ENCODE measurements at places on chromosomes 11 and 22.
A peak's percentile ranks its signal among the peaks of the same experiment; 100 is the strongest.

DNA sequence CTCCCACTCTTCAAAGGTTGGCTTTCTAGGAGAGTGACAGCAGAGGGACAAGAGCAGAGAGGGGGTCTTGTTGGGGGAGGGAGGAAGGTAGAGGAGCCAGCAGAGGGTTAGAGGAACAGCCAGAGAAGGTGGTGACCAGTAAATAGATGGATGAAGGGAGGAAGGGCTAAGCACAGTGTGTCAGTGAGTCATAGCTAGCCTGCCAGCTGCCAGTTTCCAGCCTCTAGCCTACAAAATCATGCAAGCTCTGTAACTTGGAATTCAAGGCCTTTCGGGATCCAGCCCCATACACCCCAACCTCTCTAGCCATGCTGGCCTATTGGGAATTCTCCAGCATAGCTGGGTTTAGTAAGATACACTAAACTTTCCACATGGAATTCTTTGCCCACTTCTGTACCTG is 147.4 kb upstream of the TEAD1 start:
- no peak for DNase-seq

DNA sequence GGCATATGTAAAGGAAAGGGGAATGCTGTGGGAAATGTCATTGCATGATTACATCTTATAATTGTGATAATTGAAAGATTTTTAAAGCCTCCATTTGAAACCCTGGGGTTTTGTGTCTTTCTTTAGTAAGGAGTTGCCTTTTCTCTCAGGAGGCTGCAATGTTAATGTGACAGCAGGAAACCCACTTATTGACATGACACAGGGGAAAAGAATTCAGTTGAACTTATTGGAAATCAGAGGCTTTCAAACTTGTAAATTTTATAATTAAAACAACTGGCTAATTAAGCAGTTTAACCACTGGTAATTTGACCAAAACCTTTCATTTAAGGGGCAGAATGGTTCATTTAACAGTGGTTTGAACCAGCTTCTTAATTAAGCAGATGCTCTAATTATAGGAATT is 31.2 kb downstream of the MRPL48 start:
- DNase-seq, result no peak

- no peak for DNase-seq
These were observed 5.2 kb downstream of the PITPNM1 start for GRCh38 chr11:67499808-67500483.

DNA sequence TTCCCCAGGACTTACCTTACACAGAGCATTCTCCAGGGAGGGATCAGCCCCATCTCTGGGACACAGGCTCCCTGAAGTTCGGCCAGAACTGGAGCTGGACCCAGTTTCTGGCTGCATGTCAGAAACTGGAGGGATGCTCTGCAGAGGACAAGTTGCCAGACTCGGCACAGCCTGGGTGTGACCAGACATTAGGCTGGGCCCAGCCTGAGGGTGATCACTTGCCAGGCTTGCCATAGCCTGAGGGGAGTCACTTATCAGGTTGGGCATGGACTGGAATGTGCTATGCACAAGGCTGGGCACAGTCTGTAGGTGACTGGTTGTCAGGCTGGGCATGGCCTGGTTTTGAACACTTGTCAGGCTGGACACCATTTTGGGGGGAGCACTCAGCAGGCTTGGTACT is 30.7 kb upstream of the STK33 start:
- DNase-seq, result no peak

GRCh38 chr11:59262177-59262818 is 49.6 kb upstream of the MPEG1 start:
- no peak for DNase-seq

DNA sequence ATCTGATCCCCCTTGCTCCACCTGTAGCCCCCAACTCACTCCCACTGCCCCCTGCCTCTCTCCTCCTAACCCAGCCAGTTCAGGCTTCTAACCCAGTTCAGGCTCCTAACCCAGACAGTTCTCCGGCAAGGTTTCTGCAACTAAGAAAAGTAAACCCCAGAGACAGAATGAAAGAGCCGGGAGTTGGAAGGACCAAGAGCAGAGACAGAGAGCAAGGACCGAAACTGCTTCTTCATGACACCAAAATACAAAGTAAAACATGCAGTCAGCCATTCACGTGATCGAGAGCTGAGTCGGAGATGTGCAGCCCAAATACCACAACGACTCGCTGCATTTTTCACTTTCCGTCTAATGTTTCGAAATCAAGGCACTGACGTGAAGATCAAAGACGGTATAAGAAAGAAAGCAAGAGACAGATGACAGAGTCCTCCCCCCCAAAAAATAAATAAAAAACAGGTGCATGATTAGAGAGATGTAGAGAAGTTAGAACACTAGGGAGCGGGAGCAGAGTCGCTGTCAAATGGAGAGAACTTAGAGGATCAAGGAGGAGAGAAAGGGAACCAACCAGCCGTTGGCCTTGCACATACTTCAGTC is 884 bp downstream of the IL10RA start:
- DNase-seq, result peak; percentile 80

GRCh38 chr11:78197816-78198215 is 9.1 kb downstream of the USP35 start:
- no peak for DNase-seq

DNA sequence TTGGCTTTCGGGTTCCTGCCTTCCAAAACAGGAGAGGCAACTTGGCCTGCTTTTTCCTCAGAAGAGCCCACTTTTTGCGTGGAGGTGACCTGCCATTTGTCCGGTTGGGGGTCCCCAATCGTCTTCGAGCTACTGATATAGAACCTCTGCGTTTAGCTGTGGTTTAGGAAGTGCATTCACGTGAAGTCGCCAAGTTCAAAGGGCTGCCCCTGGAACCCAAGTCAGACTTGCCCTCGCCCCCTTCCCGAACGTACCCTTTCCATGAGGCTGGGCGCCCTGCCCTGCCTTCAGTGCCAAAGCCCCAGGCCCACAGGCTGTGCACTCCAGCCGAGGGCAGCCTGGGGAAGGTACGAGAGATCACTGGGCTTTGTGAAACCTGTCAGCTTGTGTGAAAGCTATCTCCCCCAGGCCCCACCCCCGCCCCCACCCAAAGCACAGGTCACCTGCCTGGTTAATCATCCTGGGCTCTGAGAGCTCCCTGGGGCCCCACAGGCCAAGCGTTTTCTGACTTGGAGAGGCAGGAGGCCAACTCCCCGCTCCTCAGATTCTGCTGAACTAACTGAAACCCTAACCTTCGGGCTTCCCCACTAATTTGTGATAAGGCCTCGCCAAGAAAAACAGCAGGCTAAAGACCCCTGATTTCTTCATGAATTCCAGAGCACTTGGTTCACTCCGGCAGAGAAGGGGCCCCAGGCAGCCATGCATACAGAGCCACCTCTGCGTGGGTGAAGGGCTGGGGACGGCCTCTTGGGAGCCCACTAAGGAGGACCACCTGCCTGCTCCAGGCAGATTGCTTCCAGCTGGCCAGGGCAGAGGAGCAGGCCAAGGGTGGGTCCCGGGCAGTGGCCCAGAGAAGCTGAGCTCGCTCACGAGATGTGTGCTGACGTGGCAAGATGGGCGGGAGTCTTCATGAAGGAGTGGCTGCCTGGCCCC is 25.8 kb upstream of the KCNQ1OT1 start:
- DNase-seq, result no peak

- no peak for DNase-seq
These were observed 207.0 kb downstream of the KIRREL3 start for GRCh38 chr11:126793596-126793995.

GRCh38 chr22:43002202-43002586 is 12.8 kb downstream of the PACSIN2 start:
- no peak for DNase-seq

GRCh38 chr22:21725956-21726649 is 9.5 kb downstream of the YPEL1 start:
- no peak for DNase-seq

- no peak for DNase-seq
These were observed 45.4 kb downstream of the KCNC1 start for GRCh38 chr11:17779861-17780594.

- DNase-seq, result no peak
These were observed 37.1 kb downstream of the APOL5 start for GRCh38 chr22:35754761-35755160.

DNA sequence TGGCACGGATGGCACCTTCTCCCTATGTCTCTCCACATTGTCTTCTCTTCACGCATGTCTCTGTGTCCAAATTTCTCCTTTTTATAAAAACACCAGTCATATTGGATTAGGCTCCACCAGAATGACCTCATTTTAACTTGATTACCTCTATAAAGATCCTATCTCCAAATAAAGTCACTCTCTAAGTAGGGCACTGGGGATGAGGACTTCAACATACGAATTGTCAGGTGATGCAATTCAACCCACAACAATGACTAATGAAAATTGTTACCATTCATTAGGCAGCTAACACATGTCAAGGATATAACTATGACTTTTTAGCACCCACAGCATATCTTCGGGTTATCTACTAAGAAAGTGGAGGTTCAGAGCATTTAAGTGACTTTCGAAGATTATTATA is 55.5 kb upstream of the USP47 start:
- no peak for DNase-seq

GRCh38 chr11:48675945-48676344 is 187.4 kb downstream of the OR4A47 start:
- no peak for DNase-seq

GRCh38 chr22:20056161-20056560 is 23.9 kb upstream of the DGCR8 start:
- DNase-seq, result no peak

DNA sequence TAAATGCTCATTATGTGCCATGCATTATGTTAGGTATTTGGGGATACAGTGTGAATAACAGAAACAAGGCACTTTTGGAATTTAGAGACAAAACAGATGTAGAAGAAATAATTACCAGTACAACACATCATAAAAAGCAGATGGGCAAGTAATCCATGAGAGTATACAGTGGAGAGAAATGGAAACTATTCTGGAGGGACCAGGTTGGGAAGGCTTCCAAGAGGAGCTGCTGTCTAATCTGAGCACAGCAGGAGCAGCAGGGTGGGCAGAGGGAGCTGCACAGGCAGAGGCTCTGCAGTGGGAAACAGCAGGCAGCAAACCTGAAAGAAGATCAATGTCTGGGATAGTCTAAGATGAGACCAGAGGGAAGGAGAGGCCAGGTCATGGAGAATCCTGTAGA is 268.7 kb upstream of the CCDC90B start:
- no peak for DNase-seq

Data from stimulated activated CD4-positive, alpha-beta T cell treated with anti-CD3 and anti-CD28 coated beads, Interleukin-15, amount 100 ng/mL, for 24 hours (primary cell).